ENCODE measurements at places on chromosomes 4 and X. TPM values are rescaled to one million over a fixed set of nuclear protein-coding genes. Genes with fewer than 3 reads are reported as not detected.

Gene FAM9B
- total RNA-seq: not detected

Gene RHOH
- not detected for total RNA-seq

Gene CRMP1
- not detected for total RNA-seq

Gene ARHGAP36
- not detected for total RNA-seq

Gene SHROOM2
- total RNA-seq: 4.3 TPM

Gene TCEAL6
- not detected for total RNA-seq

Gene FAM149A
- not detected for total RNA-seq

Gene RAB9B
- total RNA-seq: 1.7 TPM

Gene ASB11
- not detected for total RNA-seq

Gene TMEM271
- not detected for total RNA-seq

Gene ENOPH1
- 78.4 TPM for total RNA-seq

Gene CENPVL3
- not detected for total RNA-seq

Gene RNF4
- 59.8 TPM for total RNA-seq

Gene KLB
- not detected for total RNA-seq

Gene POU4F2
- not detected for total RNA-seq

Gene INTS6L
- total RNA-seq: 3.9 TPM

Gene UGT2B17
- total RNA-seq: not detected

Gene CHRDL1
- total RNA-seq: 0.89 TPM

Gene ASMT
- not detected for total RNA-seq

Gene COL4A6
- total RNA-seq: under 0.01 TPM

Gene HDX
- 4.6 TPM for total RNA-seq

Gene IL15
- total RNA-seq: 6.4 TPM

Gene MYOZ2
- 0.09 TPM for total RNA-seq

Gene LONRF3
- total RNA-seq: 1.1 TPM

Gene ADAM29
- total RNA-seq: not detected

Gene ASB5
- 1.4 TPM for total RNA-seq

Gene MCF2
- total RNA-seq: not detected

Gene ZNF157
- not detected for total RNA-seq

Gene SPINK2
- not detected for total RNA-seq

Gene PNMA6A
- total RNA-seq: not detected

Gene FUNDC1
- 21.0 TPM for total RNA-seq

Gene LRCH2
- 0.03 TPM for total RNA-seq

Gene CPLX1
- total RNA-seq: not detected

Gene TNIP3
- 0.47 TPM for total RNA-seq

Gene NHSL2
- total RNA-seq: 0.19 TPM

Gene ATP1B4
- total RNA-seq: not detected

Gene GNRHR
- total RNA-seq: not detected

Gene OTUD6A
- not detected for total RNA-seq

Gene HSFX1
- total RNA-seq: 1.5 TPM

Gene PDCL2
- not detected for total RNA-seq

Gene ZNF630
- total RNA-seq: 0.58 TPM

Gene NPY1R
- total RNA-seq: not detected

Gene TMEM35A
- not detected for total RNA-seq

Gene USP27X
- 0.87 TPM for total RNA-seq

Gene LRAT
- not detected for total RNA-seq

Gene GYPB
- not detected for total RNA-seq

Gene TGIF2LX
- total RNA-seq: not detected

Gene DCAF12L1
- not detected for total RNA-seq

Gene MED12
- not detected for total RNA-seq

Gene NFKB1
- 35.0 TPM for total RNA-seq

Gene HSD17B13
- total RNA-seq: not detected

Data from SJSA1 (cell line).